ENCODE measurements at places on chromosomes 6 and 20.

GRCh38 chr20:48214601-48215000 is 429.3 kb upstream of the SULF2 start:
- no peak for DNase-seq

DNA sequence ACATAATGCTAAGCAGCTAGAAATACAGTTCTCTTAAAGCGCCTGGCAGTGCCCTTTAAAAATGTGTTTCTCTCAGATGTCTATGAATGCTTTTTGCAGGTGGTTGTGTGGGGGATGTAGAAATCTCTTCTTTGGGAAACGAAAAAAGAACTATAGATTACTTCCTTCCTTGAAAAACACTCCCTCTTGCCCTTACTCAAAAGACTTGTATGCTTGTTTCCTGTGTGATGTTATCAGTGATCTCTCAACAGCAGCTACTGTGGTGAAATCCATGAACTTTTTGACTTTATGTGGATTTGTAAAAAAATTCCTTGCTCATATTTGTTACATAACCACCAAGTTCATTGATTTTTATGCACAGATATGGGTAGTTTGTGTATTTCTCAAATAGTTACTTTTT is 916.5 kb downstream of the QKI start:
- DNase-seq: no peak

- DNase-seq: no peak
Observed at GRCh38 chr6:125097186-125097585, 56.4 kb upstream of the TPD52L1 start.

- no peak for DNase-seq
Observed at GRCh38 chr6:36273067-36273466, 3.2 kb downstream of the PNPLA1 start.

- no peak for DNase-seq
Observed at GRCh38 chr20:36313476-36313875, 7.3 kb downstream of the DLGAP4 start.

- no peak for DNase-seq
Observed at GRCh38 chr6:72440611-72441010, 181.3 kb upstream of the KCNQ5 start.

DNA sequence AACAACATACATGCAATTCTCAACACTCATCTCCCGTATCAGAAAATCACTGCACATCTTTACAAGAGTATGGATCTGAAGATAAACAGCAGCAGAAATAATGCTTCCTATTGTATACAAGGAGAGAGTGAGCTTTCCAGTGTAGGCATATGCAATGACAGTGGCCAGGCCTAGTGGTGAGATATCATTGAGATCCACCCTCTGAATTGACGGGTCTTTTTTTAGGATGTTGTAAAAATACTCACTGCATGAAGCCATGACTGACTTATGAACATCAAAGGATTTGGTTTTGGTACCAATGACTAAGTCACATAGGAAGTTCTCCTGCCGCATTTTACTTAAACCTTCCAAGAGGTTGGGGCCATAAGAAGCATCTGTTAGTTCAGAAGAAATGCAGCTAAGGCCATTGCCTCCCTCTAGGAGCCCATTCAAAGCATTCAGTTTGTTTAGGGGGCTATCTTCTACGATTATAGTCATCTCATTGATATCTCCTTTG is 10.8 kb downstream of the KLHL31 start:
- DNase-seq: no peak

DNA sequence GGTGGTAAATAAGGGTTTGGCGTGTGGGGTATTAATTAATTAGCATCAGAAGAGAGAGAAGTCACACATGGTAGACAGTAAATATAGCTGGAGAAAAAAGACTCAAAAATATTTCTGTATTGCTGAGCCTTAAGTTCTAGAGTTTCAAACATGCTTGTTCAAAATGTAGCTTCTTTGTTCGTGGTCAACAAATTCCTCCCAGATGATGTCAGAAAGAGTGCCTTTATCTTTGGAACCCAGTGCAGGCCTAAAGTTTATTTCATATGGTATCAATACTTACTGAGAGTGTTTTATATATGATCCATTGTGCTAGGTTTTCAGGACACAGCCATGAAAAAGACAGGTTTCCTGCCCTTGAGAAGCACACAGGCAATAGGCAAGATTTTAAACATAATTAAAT is 18.3 kb downstream of the MARCKS start:
- no peak for DNase-seq

DNA sequence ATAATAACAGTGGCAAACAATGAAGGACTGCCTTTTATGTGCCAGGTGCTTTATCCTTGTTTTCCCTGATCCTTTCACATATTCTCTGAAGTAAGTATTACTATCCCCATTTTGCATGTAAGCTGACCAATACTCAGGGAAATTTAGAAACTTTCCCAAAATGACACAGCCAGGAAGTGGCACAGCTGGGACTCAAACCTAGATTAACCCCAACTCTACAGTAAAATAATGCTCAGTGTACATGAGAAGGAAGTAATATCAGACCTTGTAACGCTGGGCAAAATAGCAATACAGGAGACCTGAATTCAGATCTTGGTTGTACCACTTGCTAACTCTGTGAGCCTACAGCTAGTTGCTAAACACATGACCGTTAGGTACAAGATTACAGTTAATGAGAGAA is 26.8 kb upstream of the NRSN1 start:
- no peak for DNase-seq

DNA sequence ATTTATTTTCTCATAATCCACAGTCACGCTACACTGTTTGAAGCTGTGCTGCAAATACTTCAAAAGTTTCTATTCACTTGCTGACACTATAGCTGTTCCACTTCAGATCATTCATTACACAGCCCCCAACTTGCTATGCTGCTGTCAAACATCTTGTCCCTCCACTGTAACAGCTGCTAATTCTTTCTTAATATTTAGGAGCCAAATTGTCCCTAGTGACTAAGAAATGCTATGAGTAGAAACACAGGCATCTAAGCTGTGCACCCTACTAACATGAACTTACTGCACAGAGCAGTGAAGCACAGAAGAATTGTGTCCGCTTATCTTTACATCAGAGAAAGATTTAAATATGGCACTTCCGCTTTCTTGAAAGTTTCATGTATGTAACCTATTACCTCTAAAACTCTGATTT is 91.3 kb downstream of the PDE10A start:
- DNase-seq: no peak

DNA sequence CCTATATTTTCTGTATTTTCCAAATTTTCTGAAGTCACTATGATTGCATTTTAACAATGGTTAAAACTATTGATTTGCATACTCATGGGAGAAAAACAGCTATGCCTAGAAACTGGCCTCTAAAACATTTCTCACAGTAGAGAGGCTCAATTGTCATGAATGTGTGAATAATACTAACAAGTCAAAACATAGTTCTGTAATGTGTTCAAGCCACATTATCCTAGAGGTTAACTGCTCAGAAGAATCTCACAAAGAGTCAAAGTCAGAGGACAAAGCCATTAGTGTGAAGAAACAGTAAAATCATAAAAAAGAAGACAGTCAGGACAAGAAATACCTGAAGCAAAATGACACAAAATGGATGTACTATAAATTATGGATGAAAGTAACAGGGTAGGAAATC is 12.5 kb upstream of the ALDH8A1 start:
- no peak for DNase-seq

DNA sequence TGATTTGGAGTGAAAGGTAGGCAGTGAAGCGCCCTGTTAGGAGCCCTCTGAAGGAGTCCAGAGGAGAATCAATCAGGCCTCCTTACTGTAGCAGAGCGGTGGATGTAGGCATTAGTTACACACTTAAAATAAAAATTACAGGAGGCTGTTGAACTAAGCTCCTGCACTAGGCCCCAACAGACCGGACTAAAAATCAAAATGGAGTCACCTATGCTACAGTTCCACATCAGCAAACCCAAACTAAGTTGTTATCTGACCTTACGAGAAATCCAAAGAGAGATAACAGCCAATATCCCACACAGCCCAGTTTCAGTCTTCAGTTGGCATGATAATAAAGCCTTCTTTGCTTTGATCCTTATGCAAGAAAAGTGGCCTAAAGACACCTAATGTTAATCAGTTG is 26.8 kb downstream of the SGK1 start:
- DNase-seq: no peak

GRCh38 chr6:31574106-31575061 is 981 bp upstream of the TNF start:
- DNase-seq: no peak

DNA sequence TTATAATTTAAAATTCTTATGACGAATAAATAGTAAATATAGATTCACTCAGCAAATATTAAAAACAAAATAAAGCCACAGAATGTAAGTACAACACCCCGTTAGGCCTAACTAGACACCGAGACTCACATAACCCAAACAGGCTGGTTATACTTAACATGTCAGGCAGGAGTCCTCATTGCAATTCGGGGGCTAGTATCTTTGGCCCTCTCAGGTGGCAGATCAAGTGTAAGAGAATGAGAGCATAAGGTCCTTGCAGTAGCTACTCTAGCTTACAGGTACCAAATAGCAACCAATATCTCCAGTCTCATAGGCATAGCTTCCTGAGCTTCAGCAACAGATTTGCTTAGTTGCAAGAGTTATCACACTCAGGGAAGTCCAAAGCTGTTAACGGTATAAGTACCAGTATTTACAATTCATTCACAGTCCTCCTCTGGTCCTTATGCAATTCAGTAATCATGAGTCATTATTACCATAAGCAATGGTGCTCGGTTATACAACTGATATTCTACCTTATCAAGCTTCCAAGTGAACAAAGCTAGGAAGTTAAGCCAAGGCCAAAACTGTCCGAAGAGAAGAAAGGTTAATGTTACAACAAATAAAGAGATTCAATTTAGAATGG is 20.1 kb downstream of the REV3L start:
- DNase-seq: no peak

- no peak for DNase-seq
Observed at GRCh38 chr6:46062312-46062711, 46.7 kb upstream of the CLIC5 start.

- DNase-seq: no peak
Observed at GRCh38 chr6:170150590-170150945, 140.3 kb downstream of the DLL1 start.

DNA sequence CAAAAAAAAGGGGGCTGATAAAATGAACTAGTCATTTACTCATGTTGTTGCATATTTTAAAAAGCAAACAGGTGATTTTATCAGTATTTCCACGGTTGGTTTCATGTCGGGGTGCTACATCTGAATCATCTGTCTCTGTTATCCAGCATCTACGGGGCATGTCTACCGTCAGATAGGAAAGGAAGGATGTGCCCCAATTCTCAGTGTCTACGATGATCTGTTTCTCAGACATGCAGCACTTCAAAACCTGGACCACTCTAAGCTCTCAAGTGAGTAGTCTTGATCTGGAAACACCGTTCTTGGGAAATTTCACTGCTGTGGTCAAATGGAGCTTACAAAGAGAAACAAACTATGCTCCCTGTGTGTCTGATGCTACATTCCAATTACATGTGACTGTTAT is 240.3 kb upstream of the TAB2 start:
- DNase-seq: no peak

- DNase-seq: no peak
Observed at GRCh38 chr6:108672641-108673040, 111.9 kb downstream of the FOXO3 start.

DNA sequence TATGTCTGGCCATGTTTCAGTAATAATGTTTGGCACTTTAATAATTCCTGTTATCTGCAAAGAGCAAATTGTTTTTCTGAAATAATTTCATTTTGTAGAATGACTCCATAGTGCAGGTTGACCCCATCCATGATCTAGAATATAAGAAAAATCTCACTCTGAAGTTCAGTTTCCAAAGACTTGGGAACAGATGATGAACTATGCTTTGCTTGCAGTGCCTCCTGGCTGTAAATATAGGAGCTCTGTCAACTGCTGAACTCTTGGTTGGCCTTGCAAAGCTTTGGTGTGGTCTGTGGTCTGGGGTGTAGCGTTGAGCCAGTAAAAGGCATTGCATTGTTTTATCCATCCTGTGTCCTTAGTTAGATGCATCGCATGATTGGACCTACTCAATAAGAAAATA is 104.0 kb downstream of the PLCB4 start:
- no peak for DNase-seq

DNA sequence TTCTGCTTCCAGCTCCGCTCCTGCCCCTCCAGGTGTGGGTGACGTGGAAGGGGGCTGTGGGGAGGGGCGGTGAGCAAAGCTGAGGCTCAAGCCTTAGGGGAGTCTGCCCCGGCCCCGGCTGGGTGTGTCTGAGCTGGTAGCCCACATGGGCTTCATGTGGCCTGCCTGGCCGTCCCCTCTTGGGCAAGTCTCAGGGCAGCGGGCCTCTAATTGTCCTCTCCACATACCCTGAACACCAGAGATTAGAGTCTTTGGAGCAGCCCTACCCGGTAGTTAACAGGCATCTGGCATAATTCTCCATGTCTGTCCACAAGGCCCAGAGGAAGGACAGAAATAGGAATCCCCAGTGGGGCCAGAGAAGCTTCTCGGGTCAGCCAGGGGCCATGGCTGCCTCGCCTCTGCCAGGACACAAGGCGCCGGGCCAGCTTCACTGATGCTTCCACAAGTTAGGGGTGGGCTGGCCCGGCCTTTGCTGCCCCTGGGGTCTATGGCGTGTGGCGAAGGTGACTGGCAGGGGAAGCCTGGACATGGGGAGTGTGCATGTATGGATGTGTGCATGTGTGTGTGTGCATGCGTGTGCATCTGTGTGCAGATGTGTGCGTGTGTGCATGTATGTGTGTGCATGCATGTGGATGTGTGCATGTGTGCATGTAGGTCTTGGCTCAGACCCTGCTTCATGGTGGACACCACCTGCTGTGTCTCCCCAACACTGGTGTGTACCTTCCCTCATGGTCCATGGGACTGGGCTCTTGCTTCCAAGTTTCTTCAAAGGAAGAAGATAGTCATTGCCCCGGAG is 24.0 kb downstream of the FRMD1 start:
- DNase-seq: no peak

- no peak for DNase-seq
Observed at GRCh38 chr6:7271205-7271534, 41.8 kb downstream of the SSR1 start.

DNA sequence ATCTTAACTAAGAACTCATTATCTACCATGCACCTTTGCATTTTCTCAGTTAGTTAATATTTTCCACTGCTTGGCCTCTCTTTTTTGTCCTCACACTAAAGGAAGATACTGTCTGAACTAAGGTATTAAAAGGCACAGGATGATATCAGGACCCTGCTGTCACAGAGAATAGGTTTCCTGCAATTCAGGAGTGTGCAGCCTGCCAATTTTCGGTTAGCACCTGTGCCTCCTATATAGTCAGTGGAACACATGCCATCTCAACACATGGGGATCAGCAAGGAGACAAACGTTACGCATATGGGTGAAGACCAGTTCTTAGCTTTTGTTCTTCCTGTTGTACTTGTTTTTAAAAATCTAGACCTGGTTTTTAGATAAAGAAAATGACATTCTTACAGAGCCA is 71.0 kb downstream of the FUT9 start:
- DNase-seq: no peak

DNA sequence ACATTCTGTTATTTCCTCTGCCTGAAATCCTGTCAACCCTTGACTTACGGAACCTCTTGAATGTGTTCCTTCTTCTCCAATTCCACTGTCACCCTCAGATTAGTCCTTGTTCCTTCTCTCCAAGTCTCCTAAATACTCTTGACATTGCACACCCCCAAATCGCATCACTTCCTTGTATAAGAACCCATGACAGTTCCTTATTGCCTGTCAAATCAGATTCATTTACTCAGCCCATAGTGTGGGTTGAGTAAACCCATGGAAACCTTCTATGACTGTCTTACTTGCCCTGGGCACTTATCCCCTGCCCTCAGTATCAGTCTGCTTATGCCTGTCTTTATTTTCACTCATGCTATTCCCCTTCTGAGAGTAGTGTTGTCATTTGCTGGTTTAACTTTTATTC is 40.5 kb downstream of the ARMC2 start:
- DNase-seq: no peak
